Activated CD4-positive, alpha-beta T cell treated with anti-CD3 and anti-CD28 coated beads, Interleukin-2, amount 50 U/mL, for 24 hours (primary cell): ENCODE measurements at places on chromosomes 7 and 10.

- DNase-seq, result no peak
Measured at GRCh38 chr7:85160223-85160622, 26.6 kb downstream of the SEMA3D start.

- DNase-seq, result no peak
Measured at GRCh38 chr10:69014171-69014570, 25.6 kb downstream of the KIFBP start.

GRCh38 chr7:90843472-90843871 is 247.4 kb downstream of the CDK14 start:
- DNase-seq, result no peak

GRCh38 chr7:41222746-41223145 is 480.1 kb downstream of the INHBA start:
- no peak for DNase-seq

DNA sequence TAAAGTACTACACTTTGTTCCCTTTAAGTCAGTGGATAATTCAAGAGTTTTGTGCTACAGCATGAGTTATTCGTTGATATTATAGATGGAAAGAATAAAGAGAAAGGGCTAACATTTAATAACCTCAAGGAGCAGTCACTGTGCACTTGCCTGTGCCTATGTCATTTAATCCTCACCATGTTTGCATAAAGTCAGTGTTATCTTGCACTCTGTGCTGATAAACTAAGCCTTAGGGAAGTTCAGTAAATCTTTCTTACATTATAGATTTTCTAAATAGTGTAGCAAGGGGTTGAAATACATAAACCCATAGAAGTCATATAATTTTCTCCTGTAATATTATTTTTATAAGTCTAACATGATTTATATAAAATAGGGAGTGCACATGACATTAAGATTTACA is 103.1 kb downstream of the TMEM26 start:
- no peak for DNase-seq

DNA sequence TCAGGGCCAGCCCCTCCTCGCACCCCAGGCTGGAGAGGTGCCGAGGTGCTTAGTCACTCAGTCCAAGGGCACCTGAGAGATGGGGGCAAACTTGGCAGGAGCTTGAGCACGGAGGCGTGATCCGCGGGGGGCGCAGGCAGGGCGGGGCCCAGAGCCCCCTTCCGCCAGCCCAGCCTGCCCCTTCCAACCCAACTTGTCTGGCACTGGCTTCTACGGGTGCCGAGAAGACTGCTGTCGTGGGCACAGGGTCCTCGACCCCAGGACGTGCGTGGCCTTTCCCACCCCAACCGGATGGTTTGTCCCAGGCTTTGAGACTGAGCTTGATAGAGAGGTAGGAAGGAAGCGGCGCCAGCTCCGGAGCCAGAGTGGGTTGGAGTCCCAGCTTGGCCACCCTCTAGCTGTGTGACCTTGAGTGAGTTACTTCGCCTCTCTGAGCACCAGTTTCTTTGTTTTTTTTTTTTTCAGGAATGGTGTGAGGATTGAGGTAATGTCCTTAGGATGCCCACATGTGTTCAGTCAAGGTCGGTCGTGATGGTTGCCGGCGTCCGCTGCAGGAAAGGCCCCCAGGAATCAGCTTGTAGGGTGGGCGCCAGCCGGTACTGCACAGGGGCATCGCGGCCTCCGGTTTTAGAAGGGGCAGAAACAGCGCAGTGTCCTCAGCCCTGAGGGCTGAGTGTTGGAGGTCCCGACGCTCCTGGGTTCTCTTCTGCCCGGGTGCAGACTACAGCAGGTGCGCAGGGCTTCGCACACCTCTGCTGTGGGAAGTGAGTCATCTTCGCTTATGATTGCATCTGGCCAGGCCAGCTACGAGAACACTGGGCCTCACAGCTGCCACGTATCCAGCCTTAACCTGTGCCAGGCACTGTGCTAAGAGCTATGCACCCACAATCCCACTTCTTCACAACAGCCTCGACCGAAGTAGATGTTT is 28.6 kb upstream of the VAX1 start:
- no peak for DNase-seq

DNA sequence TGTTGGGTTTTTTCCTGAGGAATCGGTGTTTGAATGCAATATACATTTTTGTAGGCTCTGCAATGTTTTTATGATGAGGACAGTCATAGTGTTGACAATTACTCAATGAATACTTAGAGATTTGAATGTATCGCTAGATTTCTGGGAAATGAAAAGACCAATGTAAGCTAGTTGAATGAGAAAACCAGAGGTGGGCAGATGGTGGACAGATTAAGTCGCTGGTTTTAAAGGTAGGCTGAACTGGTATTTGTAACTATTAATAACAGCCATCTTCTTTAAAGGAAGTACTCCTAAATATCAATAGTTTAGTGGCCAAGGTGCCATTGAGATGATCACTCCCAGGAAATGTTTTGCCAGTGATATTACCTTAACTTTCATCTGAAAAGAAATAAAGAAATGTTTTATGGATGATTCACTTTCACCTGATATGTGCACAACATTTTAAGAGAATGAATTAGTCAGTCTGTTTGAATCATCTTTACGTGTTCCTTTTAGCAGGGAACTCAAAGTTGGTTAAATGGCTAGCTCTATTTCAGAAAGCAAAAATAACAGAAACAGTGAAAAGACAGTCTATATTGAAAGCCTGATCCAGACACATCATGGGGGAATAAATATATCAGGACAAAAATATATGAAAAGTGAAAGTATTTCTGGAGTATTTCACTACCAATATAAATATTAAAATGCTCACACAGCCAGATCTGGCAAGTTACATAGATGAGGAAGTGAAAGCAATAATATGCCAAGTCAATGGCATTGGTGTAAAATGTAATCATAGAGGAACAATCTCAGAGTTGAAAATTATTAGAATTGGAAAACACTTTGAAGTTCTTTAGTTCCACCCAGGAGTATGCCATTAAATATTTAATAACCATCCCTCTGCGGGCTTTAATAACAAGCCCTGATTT is 20.7 kb downstream of the MET start:
- DNase-seq, result no peak
